ENCODE measurements at places on chromosomes 5 and 9.

GRCh38 chr5:34663771-34664496 is 7.8 kb downstream of the RAI14 start:
- H3K36me3 ChIP-seq, result peaks cover 18% of the 10 kb centered on the region
- no peak for DNase-seq
- H3K27ac ChIP-seq, result peak overlapping the region; percentile 25
- H3K4me3 ChIP-seq, result no peak overlapping the region
- no peaks in the 10 kb centered on the region for H3K27me3 ChIP-seq

- no peak overlapping the region for H3K4me3 ChIP-seq
- no peak for DNase-seq
- peaks cover 29% of the 10 kb centered on the region for H3K4me1 ChIP-seq
- peaks cover 18% of the 10 kb centered on the region for H3K27me3 ChIP-seq
- no peaks in the 10 kb centered on the region for H3K36me3 ChIP-seq
Observed at GRCh38 chr5:38011668-38012188, 171.9 kb upstream of the GDNF start.

GRCh38 chr9:129289883-129290282 is 111.8 kb upstream of the IER5L start:
- DNase-seq, result no peak
- H3K27me3 ChIP-seq, result no peaks in the 10 kb centered on the region
- H3K4me1 ChIP-seq, result peaks cover 10% of the 10 kb centered on the region
- H3K4me3 ChIP-seq, result no peak overlapping the region
- H3K27ac ChIP-seq, result no peak overlapping the region

GRCh38 chr5:109553846-109554245 is 135.9 kb upstream of the MAN2A1 start:
- no peak overlapping the region for H3K4me3 ChIP-seq
- H3K4me1 ChIP-seq, result peaks cover 10% of the 10 kb centered on the region
- H3K36me3 ChIP-seq, result peaks cover 7% of the 10 kb centered on the region
- no peak for DNase-seq
- no peaks in the 10 kb centered on the region for H3K27me3 ChIP-seq

DNA sequence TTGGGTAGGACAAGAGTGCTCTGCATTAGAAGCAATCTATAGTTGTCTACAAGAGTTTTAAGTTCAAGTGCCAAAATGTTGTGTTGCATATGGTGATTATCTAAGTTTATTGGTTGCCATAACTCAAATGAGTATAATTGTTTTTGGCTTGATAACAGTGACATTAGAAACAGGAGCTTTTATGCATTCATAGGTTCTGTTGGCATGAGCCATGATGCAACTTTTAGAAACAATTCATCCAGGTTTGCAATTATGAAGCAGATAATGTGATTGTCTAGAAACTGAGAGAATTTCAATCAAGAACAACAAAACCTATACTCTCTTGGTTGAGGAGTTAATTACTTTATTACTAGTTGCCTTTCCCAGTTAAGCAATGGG is 137.0 kb downstream of the PBX3 start:
- H3K27me3 ChIP-seq, result no peaks in the 10 kb centered on the region
- no peak overlapping the region for H3K4me3 ChIP-seq
- no peaks in the 10 kb centered on the region for H3K36me3 ChIP-seq
- DNase-seq, result no peak

DNA sequence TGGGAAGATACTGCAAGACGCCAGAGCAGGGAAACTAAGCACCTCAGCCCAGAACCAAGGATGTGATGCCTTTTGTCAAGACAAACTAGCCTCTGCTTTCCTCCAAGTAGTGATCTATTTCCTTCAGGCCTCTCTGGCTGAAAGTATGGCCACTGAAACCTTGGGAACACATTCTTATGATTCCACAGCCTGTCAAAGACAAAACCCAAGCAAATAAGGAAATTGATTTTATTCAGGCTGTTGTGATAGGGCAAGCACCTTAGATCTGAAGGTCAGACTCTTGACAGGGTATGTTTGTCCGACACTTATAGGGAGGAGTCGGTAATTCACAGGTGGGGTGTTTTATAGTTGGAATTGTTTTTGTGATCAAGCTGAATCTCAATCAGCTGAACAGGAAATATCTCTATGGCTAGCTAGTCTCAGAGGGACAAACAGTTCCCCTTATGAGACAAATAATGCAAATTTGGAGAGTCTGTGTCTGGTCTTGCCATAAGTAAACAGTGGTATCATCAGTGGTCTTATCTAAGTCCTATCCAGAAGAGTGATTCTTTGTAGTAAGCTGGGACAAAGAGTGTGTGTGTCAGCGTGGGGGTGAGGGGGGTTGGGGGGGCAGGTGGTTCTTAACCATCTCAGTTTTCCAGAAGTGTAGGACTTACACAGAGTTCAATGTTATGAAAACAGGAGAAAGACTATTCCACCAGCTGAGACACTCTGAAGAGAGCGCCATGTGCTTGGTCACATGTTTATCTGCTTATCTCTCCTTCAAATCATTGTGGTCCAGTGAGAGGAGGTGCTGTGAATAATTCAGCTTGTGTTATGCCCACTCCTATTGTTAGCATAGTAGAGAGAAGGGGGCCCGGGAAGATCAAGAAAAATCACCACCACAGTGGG is 6.7 kb upstream of the ZCCHC10 start:
- no peaks in the 10 kb centered on the region for H3K36me3 ChIP-seq
- no peak for DNase-seq
- H3K4me3 ChIP-seq, result no peak overlapping the region
- H3K27ac ChIP-seq, result peak overlapping the region; percentile 80
- H3K4me1 ChIP-seq, result peaks cover 13% of the 10 kb centered on the region

DNA sequence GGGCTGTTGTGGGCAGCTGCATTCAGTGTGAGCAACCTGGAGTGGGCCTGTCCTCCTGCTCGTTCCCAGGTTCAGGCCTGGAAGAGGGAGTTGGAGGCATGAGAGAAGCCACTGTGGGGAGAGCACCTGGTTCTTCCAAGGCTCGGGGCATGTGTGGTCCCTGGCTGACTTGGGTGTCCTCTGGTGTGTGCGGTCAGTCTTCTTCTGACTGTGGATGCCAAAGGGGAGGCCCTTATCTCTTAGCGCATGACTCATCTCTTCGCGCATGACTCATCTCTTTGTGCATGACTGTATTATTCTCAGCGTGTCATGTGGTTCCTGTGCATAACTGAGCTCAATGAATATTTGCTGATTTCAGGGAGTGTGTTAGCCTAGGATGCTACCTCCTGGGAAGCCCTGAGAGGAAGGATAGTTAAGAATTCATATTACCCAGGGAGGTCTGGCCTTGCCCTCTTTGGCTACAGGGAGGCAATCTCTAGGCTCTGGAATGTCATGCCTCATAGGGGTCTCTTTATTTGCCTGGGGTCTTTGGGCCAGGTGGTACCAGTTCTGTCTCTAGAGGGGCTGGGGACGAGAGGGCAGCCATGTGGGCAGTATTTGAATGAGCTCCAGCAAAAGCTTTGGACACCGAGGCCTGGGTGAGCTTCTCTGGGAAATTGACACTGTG is 188.7 kb downstream of the HSPA4 start:
- H3K4me3 ChIP-seq, result no peak overlapping the region
- H3K36me3 ChIP-seq, result peaks cover 3% of the 10 kb centered on the region
- peaks cover 6% of the 10 kb centered on the region for H3K27me3 ChIP-seq
- no peak for DNase-seq

DNA sequence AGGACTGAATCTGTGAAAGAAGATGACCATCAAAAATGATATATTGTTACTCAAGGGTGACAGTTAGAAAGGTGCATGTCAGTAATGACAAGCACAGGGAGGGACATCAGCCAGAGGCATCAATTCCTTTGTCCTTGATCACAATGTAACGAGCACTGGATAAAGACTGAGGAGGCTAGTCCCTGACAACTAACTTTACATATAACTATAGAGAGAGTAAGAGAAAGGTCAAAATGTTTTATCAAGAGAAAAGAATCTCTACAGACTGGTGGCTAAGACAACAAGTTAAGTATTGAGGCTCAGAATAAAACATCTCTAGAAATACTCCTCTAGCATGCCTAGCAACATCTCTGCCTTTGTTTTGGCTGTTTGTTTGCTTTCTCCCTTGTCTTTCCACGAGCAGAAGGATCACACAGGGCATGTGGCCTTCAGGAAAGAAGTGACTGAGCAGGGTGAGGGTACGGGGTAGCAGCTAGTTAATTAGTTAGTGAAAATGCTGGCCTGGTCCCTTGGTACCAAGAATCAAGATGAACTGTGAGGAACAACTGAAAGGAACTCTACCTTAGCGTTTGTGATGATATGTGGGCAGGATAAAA is 724.1 kb upstream of the MEF2C start:
- no peak overlapping the region for H3K27ac ChIP-seq
- no peak for DNase-seq
- no peaks in the 10 kb centered on the region for H3K27me3 ChIP-seq
- H3K4me1 ChIP-seq, result no peaks in the 10 kb centered on the region
- H3K36me3 ChIP-seq, result no peaks in the 10 kb centered on the region

DNA sequence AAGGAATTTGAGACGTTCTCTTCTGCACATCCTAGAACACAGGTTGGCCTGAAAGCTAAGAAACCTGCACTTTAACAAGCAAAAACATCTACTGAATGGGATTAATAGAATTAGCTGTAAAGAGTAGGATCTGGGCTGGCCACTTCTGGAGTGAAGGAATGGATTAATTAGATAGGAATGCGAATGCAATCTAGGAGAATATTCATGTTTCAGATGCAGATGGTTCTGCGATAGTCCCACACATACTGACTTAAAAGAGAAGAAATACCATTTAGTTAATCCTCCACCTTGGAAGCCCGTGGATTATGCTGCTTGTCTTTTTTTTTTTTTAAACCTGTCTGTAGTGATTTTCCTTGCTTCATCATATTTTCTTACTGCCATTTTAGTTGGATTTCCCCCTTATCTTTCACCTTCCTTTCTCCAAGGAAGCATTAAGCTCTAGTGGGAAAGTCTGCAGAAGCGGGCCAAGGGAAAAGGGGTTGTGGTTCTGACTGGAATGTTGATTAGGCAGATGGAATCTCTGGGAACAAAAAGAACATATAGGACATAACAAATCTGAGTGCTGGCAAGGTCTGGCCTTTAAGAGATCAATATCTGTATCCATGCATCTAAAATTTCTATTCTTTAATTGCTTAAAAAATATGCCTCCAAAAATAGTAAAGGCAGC is 152.4 kb downstream of the ALDH1A1 start:
- no peak overlapping the region for H3K4me3 ChIP-seq
- peaks cover 5% of the 10 kb centered on the region for H3K36me3 ChIP-seq
- peaks cover 9% of the 10 kb centered on the region for H3K4me1 ChIP-seq

DNA sequence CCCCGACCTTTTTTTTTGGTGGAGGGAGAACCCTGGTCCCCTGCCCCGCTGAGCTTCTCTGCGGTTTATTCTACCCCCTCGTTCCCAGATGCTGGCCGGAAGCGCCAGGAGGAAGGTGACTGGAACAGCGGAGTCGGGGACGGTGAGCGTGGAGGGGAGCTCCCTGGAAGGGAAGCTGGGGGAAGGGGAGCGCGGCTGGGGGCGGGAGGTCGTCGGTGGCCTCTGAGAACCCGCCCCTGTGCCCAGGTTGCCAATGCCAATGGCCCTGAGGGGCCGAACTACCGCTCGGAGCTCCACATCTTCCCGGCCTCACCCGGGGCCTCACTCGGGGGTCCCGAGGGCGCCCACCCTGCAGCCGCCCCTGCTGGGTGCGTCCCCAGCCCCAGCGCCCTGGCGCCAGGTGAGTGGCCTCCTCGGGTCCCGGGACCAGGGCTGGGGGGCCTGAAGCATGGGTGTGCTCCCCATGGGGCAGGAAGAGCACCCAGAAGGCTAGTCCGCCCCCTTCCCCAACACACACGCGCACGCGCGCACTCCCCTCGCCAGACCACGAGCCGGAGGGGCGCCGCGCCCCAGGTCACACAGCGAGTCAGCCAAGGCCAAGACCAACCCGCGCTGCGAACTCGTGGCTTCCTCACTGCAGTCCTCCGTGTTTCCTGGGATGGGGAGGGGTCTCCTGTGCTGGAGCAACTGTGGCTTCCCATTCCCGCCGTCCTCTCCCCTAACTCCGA is 10.6 kb downstream of the MYOZ3 start:
- H3K27me3 ChIP-seq, result no peaks in the 10 kb centered on the region
- no peaks in the 10 kb centered on the region for H3K36me3 ChIP-seq
- peaks cover 27% of the 10 kb centered on the region for H3K4me1 ChIP-seq
- DNase-seq, result no peak
- H3K4me3 ChIP-seq, result peak overlapping the region; percentile 83
- H3K27ac ChIP-seq, result peak overlapping the region; percentile 31

- DNase-seq, result no peak
- H3K36me3 ChIP-seq, result peaks cover 6% of the 10 kb centered on the region
- H3K4me1 ChIP-seq, result peaks cover 5% of the 10 kb centered on the region
Observed at GRCh38 chr9:124345063-124345462, 70.2 kb downstream of the PSMB7 start.

DNA sequence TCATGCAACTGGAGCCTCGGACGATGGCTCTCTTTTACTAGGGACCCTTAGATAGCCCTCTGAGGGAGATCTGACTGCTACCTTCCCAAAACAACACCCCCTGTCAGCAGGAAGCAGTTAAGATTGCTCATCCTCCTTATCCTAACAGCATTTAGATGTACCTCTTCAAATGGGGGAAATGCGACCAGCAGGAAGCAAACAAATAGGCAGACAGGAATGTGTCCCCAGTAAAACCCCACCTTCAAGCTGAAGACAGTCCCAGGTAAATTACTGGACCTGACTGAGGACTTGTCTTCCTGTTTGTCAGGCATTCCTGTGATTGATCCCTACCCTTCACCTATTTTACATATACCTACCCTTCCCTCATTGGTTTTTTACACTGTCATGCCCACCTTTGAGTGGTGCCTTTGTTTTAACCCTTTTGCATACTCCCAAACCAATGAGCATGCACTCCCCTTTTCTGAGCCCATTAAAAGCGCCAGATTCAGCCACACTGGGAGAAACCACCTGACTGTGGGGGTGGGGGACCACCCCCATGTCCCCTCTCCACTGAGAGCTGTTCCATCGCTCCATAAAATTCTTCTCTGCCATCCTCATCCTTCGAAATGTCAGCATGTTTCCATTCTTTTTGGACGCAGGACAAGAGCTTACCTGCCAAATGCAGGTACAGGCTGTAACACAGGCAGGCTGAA is 954.0 kb upstream of the CDH6 start:
- no peaks in the 10 kb centered on the region for H3K4me1 ChIP-seq
- H3K4me3 ChIP-seq, result no peak overlapping the region
- H3K27me3 ChIP-seq, result no peaks in the 10 kb centered on the region
- no peaks in the 10 kb centered on the region for H3K36me3 ChIP-seq

DNA sequence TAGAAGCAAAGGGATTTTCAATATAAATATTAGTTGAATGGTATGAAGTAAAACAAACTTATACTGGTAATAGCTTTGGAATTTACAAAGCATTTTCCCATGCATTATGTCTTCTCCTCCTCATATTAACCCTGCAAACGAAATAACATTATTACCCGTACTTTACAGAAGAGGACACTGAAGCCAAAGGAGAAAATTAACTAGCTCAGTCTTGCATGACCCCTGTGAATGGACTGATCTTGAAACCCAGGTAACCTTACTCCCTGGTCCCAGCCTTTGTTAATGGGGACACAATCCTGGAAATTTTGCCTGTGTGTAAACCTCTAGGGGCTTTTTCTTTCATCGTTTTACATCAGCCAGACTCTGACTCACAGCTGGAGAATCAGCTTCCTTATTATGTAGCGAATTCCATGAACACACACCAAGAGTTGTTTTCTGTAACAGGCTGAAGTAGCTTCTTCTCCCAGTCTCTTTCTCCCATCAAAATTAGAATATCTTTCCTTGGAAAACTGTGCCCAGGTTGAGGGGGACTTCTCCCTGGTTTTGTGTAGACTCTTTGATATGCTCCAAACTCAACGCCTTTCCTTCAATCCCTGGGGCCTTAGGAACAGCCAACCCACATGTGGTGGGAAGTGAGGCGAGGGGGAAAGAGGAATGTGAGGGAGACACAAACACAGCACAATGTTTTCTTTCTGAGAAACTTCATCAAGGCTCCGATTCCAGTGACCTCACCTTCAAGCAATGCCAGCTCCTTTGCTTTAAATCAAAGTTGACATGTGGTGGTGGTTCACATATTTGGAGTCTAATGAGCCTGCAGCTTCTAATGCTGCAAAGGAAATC is 480.9 kb upstream of the PAPPA start:
- H3K36me3 ChIP-seq, result no peaks in the 10 kb centered on the region
- peak overlapping the region; percentile 99 for H3K27ac ChIP-seq
- no peaks in the 10 kb centered on the region for H3K27me3 ChIP-seq
- peaks cover 19% of the 10 kb centered on the region for H3K4me1 ChIP-seq
- no peak for DNase-seq
